ENCODE measurements at places on chromosomes 7 and 10.

DNA sequence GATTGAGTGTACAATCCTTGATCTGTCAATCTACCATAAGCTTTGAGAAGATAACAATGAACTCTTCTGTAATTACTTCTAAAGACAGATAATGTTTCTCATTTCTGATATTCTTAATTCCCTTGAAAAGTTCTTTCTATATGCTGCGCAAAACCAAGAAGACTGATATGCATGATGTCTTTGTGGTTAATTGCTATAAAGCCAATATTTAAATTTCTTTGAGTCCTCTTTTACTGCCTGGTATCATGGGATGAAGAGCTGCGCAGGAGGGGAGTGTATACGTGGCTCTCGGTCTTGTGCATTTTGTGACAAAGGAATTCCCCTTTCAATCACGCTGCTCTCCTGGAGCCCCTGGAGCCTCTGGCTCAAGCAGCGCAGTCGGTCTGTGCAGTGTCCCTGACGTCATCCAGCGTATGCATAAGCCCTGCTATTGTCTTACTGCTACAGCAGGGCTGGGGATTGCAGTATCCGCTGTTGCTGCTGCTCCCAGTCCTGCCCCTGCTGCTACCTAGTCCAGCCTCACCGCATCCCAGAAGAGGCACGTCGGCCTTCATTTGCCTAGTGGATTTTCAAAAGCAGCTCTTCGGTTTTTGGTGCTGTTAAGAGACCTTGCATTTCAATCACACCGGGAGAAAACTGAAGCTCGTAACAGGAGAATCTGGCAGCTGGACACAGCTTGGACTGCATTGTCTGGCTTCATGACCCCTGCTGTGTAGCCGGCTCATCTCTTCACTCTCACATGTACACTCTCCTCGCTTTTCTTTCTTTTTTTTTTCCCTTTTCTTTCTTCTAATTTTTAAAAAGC is 66.7 kb downstream of the ST7 start:
- DNase-seq, result no peak

DNA sequence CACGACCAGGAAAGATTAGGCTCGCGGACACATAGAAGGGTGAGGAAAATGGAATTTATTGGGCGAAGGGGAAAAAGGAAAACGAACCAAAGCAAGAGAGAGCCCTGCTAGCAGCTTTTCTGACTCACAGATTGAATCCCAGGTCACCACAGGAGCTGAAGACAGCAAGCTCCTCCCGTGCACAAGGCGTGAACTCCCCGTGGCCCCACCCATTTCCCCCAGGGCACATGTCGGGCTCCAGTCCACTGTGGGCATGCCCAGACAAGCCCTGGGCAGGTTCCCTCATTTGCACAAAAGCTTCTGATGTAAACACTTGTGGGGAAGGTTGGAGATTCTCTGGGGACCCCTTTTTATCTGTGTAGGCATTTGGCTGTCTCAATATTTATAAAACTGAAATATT is 582.4 kb downstream of the SUGCT start:
- no peak for DNase-seq

DNA sequence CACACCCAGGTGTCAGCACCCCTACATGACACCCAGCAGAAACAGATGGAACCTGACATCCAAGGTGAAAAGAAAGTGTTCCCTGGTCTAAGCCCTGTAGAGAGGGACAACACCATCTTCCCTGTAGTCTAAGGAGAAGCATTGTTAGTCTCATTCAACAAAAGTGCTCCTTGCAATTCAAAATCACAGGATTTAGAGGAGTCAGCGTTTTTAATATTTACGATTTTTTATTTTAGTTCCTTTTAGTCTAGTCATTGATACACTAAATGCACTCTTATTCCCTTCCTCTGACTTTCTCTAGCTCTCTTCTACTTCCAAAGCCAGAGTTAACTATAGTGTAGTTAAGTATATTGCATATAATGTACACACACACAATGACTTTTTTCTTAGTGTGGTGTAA is 163.0 kb downstream of the TPK1 start:
- DNase-seq, result no peak

GRCh38 chr10:114837690-114838089 is 16.1 kb downstream of the FHIP2A start:
- no peak for DNase-seq

GRCh38 chr10:32105782-32106382 is 49.7 kb upstream of the KIF5B start:
- no peak for DNase-seq

- no peak for DNase-seq
These were observed 386.8 kb upstream of the POT1 start for GRCh38 chr7:125316466-125316865.

GRCh38 chr7:95421000-95421846 is 13.6 kb downstream of the PON2 start:
- DNase-seq, result no peak

DNA sequence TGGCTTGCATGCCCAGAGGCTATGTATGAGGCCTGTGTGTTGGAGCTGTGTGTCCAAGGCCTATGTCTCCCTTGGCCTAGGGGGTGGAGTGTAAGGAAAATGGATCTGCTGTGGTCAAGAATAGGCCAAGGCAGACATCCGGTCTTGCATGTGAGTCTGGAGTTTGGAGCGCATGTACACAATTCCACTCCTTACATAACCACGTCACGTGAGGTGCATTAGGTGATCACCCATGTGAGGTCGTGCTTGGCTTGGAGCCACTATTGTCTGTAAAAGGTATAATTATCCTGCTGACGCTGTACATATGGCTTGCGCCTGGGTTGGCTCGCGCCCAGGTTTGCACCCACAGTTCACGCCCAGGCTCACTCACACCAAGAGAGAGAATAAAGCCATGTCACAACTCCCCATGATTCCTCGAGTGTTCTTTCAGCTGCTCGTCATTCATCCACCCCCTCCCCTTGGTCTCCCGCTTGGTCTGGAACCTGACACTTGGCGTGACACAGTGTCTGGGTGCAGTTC is 105.5 kb downstream of the BICC1 start:
- no peak for DNase-seq

GRCh38 chr7:11355399-11356005 is 381.8 kb downstream of the PHF14 start:
- no peak for DNase-seq

DNA sequence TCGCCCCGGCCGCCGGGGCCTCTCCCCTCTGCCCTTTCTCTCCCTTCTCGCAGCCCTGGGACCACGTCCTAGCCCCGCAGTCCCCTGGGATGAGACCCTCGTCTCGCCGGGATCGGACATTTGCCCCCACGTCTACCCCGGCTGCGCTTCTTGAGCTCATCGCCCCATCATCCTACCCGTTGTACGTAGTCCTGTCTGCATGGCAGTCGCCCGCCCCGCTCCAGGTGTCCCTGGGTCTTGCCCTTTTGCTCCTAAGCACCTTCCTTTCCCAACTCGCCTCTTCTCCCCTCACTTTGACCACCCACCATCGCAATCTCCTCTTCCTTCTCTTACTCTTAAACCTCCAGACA is 582 bp downstream of the TPST1 start:
- no peak for DNase-seq

DNA sequence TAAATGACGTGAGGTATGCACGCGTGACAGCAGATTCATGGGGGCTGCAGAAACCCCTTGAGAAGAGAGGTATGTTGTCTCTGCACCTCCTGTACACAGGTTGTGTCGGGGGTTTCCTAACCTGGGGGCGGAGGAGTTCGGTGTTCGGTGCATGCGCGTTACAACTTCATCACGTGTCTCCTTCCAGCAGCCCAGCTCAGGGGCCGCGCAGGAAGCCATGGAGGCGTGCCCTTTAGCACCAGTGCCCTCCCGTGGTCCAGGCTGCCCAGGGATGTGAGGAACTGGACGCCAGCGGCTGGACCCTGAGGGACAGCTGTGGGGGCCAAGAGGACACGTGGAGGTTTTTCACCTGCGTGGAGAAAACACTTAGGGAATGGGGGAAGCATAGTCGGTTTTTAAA is 186.4 kb downstream of the EBF3 start:
- DNase-seq, result no peak

DNA sequence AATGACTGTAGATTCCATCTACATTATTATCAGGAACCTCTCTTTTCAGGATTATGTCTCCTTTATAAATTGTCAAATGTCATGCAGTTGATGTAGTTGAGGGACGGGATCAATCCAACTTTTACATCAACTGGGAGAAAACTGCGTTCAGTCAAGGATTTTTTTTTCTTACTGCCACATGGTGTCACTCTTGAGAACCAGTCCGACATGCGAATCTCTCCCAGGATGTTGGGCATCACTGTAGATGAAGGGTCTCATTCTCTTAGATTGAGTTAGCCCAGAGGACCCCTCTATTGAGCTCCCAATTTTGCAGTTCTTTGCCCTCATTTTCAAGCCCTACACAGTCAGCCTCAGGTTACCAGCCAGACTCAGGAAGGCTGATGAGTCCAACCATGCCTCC is 120.3 kb upstream of the PTPRZ1 start:
- DNase-seq, result no peak

- no peak for DNase-seq
These were observed 4.6 kb upstream of the VPS37D start for GRCh38 chr7:73663033-73663432.

GRCh38 chr10:60023155-60023877 is 117.0 kb upstream of the CCDC6 start:
- no peak for DNase-seq

- no peak for DNase-seq
These were observed 55.7 kb upstream of the GNAI1 start for GRCh38 chr7:80078886-80079285.

DNA sequence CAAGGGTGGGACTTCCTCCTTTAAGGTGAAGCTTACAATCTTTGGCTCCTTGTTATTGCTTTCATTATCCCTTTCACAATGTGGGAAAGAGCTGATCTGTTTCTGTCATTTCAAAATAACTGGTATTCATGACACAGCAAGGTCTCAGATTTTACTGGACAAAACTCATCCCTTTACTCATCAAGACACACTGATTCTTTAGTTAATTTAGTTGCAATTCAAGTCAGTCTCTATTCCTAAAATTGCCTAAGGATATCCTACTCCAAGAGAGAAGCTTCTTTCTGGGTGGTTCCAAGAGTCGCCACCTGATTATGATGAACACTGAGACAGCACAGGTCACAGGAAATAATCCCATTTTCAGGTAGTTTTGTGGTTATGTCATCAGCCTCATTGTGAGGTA is 5.8 kb upstream of the PNLIPRP3 start:
- no peak for DNase-seq

DNA sequence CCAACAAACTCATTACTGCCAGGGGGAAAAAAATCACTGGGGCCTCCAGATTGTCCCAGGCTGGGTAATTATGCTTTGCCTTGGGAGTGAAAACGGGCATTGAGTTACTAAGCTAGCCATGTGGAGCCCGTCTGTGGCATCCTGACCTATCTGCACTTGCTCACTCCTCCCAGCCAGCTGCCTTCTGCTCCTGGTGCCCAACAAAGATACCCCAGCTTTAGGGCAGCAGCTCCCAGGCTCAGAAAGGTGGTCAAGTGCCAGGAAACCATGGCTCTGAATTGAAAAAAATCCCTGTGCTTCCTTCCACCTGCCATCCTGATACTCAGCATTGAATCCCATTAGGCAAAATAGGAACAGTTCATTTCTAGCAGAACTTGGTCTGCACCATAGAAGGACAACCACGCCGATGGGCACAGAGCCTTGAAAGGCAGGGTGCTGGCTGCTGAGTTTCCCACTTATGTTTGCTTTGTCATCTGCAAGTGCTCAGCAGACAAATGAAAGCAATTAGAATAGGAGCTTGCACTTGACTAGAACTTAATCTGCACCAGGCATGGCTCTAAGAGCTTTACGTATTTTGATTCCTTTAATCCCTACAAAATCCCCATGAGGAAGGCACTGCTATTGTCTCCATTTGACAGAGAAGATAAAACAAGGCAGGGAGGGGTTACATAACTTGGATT is 42.8 kb downstream of the HSPA12A start:
- no peak for DNase-seq

- DNase-seq, result no peak
These were observed 215.9 kb downstream of the CRPPA start for GRCh38 chr7:16205466-16205865.
